ENCODE measurements at places on chromosomes 13 and 19.

DNA sequence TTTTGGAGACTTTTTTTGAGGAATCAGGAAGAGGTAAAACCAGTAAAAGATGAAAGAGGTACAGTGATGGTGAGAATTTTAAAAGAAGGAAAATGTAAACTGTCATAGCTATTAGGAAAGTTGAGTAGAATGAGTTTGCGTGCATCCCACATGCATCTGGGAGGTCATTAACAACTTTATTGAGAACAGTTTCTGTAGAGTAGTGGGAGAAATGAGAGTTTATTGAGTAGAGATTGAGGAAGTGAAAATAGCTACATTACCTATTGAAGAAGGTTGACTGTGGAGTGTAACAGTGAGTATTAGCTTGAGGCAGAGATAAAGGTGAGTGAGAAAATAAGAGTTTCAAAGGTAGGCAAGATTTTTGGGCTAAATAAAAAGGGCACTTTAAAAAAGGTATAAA lies 38.7 kb downstream of the BRCA2 start:
- no peak for DNase-seq

GRCh38 chr19:1980091-1980808 lies 35.3 kb downstream of the BTBD2 start:
- no peak for DNase-seq

DNA sequence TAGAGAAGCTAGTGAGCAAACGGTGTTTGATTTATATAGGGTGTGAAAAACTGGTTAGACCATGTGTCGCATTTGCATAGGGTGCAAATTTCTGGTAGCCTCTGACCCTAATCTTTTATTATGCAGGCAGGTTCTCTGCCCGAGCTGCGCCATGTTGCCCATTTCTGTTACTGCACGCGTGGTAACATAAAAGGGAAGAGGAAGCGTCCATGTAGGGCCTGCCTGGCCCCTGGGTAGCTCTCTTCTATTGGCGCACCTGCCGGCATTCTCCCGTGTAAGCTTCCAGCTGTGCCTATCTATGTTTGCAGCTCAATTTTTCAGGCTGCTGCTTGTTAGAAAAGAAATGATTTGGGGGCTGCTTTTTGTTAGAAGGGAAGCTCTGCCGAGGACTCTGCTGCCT lies 14.0 kb upstream of the CD70 start:
- DNase-seq: no peak

- no peak for DNase-seq
These were observed at the start of gene BRSK1 for GRCh38 chr19:55283548-55284377. Gene BRSK1, plus strand, starts transcription at chr19:55283997. Its CDS starts 446 bp downstream, at chr19:55284443.

DNA sequence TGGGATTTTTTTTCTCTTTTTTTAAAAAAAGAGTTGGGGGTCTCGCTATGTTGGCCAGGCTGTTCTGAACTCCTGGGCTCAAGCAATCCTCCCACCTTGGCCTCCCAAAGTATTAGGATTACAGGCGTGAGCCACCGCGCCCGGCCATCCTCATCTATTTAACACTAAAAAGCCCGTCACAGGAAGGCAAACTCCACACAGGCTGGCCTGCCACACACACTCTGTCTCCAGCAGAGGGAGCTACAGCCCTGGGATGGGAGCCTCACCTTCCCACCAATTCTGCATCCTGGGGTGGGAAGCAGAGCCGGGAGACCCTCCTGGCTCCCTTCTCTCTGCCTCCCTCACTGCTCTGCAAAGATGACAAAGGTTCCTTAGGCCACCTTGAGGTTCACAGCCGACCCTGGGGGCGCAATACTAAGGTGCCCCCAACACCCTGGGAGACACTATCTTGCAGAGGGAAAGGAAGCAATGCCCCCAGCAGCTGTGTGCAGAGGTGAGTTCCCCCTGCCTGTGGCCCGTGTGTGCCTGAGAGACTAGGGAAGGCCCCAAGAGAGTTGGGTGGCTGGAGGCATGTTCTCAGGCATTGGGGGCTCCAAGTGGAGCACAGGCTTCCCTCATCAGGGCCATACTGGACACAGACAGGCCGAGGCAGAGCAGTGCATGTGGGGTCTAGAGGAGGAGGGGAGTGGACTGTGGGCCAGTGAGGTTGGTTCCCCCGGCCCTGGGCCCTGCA lies 27.4 kb upstream of the TIMM44 start:
- DNase-seq: no peak
